HS-27A (cell line): ENCODE measurements at places on chromosomes 5 and 9.
A peak's percentile ranks its signal among the peaks of the same experiment; 100 is the strongest.

DNA sequence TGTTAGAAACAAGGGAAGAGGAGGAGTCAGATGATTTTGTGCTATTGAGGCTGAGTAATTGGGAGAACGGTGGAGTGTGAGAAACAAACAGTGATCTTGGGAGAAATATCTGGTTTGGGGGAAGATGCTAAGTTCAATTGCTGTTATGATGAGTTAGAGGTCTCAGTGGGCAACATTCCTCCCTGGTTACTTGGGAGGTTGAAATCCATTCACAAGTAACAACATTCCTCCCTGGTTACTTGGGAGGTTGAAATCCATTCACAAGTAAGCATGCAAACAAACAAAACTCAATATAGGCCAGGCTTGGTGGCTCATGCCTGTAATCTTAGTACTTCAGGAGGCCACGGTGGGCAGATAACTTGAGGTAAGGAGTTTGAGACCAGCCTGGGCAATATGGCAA is 38.7 kb downstream of the AGXT2 start:
- DNase-seq, result no peak

DNA sequence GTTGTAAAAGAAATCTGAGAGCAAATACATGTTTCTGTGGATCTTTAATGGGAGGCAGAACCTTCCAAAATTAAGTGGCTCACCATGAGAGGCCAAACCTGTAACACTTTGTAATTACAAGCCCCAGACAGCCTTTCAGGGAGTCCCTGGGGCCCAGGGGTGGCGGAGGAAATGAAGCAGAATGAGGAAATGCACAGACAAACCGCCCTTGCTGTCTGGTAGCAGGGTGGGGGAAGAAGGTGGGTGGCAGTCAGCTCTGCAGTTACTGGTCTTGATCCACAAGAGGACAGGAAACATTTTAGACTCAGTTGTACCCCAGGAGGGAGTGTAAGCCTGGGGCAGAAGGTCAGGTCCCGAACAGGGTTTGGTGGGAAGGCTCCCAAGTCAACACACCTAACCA is 6.5 kb downstream of the ARL14EPL start:
- no peak for DNase-seq

- no peak for DNase-seq
These were observed 441.5 kb downstream of the DNAH5 start for GRCh38 chr5:13503017-13503416.

DNA sequence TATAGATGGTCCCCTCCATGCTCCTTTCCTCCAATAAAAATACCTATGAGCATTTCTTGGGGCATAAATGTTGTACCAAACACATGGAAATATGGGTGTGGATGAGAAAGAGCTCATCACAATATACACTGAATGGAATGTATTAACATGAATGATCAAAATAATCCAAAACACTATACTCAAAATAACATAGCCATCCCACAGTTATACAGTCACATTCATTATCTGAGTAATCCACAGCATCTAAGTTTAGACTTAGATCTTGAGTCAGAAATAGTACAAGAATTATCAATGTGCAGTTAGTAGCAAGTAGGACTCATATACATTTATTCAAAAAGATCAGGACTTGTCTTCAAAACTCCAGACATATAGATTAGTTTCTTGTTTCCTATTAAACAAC is 175.2 kb upstream of the NREP start:
- DNase-seq, result no peak

GRCh38 chr9:84471816-84472215 is 131.3 kb upstream of the SLC28A3 start:
- DNase-seq, result no peak

- DNase-seq, result peak; percentile 17
These were observed 45.9 kb downstream of the PRRT1B start for GRCh38 chr9:131590907-131591844.

GRCh38 chr5:6243706-6244338 is 134.5 kb downstream of the MED10 start:
- DNase-seq, result no peak

DNA sequence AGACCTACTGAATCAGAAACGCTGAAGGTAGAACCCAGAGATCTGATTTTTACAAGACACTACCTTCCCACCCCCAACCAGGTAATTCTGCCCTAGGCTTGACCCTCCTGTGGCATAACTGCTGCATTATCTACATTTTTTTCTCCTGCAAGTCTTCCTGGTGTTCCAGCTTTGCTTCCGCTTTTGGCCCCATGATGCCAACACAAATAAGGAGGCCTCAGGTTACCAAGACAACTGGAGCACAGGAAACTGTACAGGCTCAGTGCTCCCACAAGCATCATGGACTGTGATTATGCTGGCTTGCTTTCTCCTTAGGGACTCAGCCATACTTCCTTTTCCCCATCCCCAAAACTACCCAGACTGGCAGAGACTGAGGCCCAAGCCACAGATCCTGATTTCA is 6.6 kb upstream of the MSMP start:
- no peak for DNase-seq

DNA sequence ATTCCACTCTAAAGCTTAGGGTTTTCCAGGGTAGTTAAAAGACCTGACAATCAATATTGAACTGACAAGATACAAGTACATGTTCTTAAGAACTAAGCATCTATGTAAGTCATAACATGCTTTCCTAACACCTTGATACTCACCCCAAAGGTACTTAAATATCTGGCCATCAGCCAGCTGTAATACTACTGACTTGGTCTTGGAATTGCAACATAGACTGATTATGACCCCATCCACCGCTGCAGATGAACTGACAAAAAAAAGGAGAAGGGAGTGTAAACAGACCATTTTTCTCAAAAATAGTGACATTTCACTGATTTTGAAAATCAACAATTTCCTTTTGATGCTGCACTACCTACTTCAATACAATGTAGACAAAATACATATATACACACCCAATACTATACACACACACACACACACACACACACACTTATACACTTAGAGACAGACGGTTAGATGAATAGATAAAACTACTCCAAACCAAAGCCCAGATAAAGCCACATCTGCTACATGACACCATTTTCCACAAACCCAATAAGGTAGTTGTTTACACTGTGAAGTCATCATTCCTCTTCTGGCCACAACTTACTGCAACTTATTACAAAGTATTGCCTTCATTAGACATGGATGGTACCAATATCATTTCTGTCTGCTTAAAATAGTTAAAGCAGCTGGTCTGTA is 30.4 kb downstream of the ELP1 start:
- DNase-seq, result no peak

GRCh38 chr5:157867751-157868387 is 8.9 kb upstream of the CLINT1 start:
- no peak for DNase-seq

GRCh38 chr5:159094745-159095144 is 5.0 kb downstream of the EBF1 start:
- peak; percentile 42 for DNase-seq
